ENCODE measurements at places on chromosomes 7 and 10.

DNA sequence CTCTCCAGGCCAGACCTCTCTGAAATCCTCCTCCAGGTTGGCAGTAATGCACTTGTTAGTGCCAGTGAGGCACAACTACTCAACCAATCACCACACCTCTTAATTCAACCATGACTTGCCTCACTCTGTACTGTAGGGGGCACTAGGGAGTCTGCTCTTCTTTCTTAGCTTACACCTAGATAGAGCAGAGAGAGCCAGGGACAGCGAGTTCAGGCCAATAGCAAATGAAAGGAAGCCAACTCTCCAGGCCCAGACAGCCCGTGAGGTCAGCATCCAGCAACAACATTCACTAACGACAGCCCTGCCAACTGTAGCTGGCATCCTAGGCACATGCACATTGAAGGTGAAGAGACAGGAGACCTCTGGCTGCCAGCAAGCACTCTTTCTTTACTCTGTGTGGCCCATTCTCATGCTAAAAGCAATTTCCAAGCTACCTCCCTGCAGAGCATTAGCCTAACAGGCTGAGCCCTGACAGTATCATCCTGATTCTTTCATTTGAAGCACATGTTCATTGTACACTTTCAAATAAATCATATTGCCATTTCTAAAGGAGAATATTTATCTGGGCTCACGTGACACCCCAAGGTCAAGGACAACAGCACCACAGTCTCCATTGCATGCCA is 136.3 kb downstream of the DPY19L1 start:
- no peak for DNase-seq

- no peak for DNase-seq
These were observed 55.7 kb downstream of the TMEM209 start for GRCh38 chr7:130149281-130150139.

DNA sequence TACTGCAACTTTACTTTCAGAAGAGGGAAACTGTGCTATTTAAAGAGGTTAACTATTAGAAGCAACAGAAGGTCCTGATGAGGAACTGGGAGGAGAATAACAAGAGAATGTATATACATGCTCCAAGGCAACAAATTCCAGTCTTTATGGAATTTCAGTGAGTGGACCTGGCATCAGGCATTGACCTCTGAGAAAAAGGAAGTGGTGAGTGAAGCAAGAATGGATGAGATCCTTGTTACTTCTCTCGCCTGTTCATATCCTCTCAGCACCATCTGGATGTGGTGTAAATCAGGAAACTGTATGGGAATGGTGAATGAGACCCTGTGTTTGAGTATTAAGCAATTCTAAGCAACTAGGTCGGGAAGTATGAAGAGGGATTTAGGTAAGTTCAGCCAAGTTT is 30.3 kb upstream of the KBTBD2 start:
- DNase-seq, result no peak

DNA sequence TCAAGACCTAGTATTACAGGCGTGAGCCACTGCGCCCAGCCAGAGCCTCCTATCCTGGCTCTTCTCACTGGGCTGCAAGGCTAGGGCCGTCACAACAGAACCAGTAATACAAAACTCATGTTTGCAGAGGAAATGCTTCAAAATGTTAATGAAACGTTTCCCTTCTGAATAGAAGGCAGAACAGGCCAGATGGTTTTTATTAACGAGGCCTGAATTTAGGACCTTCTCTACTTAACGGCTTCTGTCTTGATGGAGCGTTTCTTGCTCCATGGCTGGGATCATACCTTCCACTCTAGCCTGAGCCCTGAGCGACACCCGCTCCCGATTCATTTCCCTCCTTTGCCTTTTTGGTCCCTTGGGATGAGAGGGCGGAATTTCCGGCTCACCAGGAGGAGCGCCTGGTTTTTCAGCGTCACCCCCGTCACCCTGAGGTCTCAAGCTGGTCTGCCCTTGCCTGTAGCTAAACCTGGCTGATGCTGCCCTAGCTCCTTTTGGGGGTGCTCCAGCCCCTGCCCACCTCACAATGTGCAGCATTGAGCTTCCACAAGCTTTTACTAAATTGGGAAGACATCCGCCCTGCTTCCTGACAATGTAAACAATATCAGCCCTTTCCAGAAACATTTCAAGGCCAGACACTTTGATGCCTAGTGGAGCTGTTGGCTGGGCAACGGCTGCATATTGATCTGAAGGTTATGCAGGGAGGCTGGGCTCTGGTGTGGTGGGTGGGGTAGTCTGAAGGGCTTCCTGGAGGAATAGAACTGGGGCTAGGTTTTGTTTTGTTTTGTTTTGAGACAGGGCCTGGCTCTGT is 5.2 kb downstream of the CLIP2 start:
- no peak for DNase-seq

Measured in epithelial cell of prostate (primary cell).